Stimulated activated CD4-positive, alpha-beta T cell treated with anti-CD3 and anti-CD28 coated beads, TNF-alpha, amount 100 ng/mL, for 1 hour (primary cell): ENCODE measurements at places on chromosomes 6 and 20.

DNA sequence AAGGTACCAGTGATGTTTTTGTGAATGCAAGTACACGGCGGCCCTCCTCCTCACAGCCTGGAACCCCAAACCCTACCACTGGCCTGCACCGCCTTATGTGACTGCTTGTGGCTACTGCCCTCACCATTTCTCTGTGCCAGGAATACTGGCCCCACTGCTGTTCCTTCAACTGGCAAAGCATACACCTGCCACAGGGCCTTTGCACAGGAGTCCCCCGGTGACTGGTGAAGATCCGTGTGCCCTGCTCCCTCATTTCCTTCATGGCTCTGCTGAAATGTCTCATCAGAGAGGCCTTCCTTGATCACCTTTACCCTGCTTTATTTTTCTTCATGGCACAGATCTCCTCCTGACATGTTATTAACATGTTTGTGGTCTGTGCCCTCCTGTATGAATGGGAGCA, 53.8 kb downstream of the FOXC1 start:
- no peak for DNase-seq

- no peak for DNase-seq
These were observed 575.3 kb downstream of the FRK start for GRCh38 chr6:115485400-115485799.

- DNase-seq = no peak
These were observed 13.6 kb upstream of the RBM24 start for GRCh38 chr6:17267566-17267965.

GRCh38 chr6:168377484-168377855, 57.9 kb upstream of the DACT2 start:
- DNase-seq = no peak

GRCh38 chr20:47464380-47465101, 37.1 kb upstream of the NCOA3 start:
- DNase-seq = no peak

GRCh38 chr6:131758920-131759319, 48.1 kb upstream of the CTAGE9 start:
- no peak for DNase-seq

DNA sequence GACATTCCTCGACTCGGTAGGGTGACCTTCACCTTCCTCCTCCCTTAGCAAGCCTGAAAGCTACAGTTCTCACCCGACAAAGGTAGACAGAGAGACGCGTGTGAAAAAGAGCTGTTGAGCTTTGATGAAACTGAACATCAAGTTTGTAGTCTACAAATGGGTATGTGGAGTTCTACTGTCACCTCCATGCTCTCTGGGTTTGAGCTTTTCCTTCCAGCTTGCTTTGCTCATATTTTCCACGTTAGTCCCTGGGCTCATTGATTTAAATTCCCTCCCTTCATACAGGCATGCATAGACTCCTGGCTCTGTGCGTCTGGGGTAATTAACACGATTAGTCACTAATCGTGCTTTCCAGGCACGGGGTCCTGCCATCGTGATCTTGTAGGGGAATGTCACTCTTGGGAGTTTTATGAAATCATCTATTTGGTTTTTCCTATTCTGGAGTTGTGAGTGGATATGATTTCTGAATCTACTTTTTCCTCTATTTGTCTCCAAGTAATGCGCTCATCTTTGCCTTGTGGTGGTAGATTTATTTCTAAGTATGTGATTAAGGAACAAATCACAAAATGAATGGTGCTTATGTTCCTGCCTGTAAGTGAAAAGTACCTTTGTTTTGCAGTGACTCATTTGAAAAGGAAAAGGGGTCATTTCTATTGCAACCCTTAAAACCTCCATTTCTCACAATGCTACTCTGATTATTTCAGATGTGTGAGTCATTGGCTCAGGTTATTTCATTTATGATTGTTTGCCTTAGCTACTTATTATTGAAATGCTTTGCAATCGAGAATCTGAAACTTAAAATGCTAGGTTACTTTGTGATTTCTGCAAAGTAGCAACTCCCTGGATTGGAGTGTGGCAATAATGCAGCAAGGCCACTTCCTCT, 154.6 kb downstream of the ZDHHC14 start:
- DNase-seq = no peak

DNA sequence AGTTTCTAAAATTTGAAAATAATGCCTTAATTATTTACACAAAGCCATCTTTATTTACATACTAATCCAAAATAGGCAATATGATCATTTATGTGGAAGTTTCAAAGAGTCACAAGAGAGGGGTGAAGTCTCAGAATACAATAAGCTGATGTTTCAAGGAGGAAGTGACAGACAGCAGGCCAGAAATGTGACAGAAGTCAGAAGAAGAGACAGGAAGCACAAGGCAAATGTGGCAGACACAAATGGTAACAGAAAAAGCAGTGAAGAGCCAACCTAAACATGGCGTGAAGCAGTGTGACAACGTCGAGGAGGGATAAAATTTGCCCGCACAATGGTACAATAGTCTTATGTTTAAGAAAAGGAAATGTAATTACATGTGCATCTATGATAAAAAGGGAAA, 59.8 kb downstream of the SHPRH start:
- DNase-seq = no peak

GRCh38 chr20:43938017-43938655, 23.5 kb downstream of the TOX2 start:
- no peak for DNase-seq

DNA sequence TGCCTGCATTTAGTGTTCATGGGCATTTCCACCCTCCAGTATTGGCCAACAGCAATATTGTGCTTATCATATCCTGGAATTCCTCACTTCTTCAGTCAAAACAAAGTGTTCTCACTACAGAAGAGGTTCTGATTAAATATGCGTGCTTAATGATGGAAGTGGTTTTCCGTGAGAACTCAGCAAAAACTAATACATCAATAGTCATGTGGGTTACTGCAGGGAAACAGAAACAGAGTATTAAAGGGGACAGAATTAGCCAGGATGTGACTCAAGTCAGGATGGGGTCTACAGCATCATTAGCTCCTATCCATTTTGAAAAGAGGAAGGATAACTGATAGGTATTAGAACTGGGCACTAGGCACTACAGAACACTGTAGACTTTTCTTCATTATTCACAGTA, 384.6 kb downstream of the CDKAL1 start:
- DNase-seq = no peak

GRCh38 chr20:11850901-11851300, 66.8 kb upstream of the BTBD3 start:
- no peak for DNase-seq

GRCh38 chr6:162857326-162857725, 129.6 kb downstream of the PACRG start:
- DNase-seq = no peak

DNA sequence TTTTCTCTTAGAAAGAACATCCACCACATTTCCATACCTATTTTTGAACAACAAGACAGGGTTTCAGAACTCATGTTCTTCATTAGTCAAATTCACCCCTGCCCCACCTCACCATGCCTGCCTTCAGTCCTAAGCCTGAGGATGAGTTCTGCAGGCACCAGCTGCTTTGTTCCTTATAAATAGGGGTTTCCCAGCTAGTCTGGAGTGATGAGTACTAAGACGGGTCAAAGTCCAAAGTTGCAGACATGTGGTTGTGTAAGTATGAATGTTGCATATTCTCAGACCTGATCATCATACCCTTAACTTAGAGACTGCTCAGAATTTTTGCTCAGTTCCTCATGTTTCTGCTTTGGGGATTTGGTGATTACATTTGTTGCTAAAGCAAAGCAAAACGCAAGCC, 257.7 kb upstream of the CDYL start:
- DNase-seq = no peak

- no peak for DNase-seq
These were observed 339.6 kb upstream of the PRDM1 start for GRCh38 chr6:105746509-105746908.

GRCh38 chr20:40741507-40742106, 52.6 kb upstream of the MAFB start:
- no peak for DNase-seq

DNA sequence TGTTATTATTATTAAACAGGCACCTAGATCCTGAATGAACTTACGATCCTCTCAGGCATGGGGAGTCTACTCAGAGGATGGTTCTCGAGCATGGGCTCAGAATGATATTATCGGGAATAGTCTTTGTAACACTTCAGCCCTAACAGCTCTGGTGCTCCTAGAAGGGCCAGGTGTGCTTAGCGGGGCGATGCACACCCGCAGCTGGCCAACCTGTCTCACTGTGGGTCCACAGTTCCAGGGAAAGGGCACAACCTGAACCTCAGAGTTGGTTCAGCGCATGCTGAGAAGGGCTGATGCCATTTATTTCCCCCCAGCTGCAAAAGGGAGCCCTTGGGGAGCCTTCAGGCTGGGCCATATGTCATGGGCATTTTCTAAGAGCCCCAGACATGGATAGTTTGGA, 26.2 kb downstream of the RRAGD start:
- DNase-seq = no peak

- DNase-seq = no peak
These were observed 65.9 kb downstream of the CRYBG1 start for GRCh38 chr6:106426250-106426970.

GRCh38 chr6:114382406-114382805, 39.6 kb upstream of the HS3ST5 start:
- no peak for DNase-seq

GRCh38 chr20:19875376-19876221, 117.5 kb downstream of the RIN2 start:
- DNase-seq = no peak

DNA sequence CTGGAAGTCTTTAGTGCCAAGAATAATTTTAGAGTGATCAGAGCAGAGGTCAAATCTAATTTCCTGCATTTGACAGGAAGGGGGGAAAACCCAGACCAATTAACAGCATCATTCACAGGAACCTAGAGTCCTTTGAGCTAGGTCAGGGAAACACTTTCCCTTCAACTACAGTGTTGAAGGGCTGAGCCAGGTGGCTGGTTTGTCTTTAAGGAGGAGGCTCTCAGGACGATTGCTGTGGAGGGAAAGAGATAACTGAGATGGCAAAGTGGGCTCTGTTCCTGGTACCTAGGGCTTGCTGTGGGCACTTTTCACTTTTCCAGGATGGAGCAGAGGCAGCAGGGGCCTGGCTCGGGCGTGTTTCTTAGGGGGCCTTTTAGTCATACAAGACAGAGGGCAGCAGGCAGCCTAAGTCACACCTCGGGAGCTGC, 111.9 kb downstream of the SCML4 start:
- DNase-seq = no peak

DNA sequence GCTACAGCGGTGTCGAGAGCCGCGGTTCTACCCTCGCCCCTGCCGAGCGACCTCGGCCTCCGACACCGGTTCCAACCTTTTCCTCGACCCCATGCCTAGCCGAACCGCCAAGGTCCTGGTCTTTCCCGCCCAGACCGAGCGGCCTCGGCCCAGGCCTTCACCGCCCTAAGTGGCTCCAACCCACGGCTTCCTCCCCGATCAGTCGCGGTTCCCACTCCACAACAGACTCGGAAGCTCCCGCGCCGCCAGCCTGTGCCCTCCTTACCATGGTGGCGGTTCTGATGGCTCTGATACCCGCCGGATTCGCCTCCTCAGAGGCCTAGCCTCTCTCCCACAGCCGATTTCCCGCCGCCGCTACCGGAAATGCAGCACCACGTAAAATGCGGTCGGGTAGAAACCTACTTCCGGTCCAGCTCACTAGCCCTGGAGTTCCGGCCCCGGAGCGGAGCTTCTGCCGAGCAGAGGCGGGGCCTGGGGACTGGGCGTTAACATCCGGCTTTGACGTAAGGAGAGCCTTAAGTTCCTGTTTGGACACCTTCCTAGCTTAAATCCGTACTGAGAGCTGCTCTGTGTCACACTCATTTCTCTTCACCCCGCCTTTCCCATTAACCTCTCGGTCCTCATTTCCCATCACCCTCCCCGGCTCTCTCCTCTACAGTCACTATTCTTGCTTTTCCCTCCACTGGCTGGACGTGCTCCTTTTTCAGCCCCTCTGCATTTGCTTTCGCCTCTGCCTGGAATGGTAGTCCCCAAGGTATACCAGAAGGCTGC, at the start of gene SNRPB:
SNRPB (minus strand) TSS at position 367 of the 771 bp plus-strand sequence; CDS start at position 268, 99 bp downstream.
- DNase-seq = peak; percentile 88

GRCh38 chr20:51434580-51435247, 107.8 kb downstream of the NFATC2 start:
- no peak for DNase-seq

DNA sequence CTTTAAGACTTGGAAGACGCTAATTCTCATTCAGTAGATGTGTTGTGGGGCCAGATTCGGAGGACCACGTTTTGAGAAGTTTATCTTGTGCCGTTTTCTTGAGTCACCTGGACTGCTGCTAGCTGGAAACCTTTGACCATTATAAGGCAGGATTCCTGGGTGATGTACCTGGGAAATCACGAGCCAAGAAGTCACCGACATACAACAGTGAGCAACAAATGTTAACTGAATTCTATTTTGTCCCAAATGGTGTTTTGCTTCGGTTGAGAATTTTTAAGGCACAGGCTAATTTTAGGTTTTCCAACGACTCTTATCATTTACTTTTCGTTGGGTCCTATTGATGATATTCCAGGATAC, 93.4 kb upstream of the BTN3A2 start:
- no peak for DNase-seq

DNA sequence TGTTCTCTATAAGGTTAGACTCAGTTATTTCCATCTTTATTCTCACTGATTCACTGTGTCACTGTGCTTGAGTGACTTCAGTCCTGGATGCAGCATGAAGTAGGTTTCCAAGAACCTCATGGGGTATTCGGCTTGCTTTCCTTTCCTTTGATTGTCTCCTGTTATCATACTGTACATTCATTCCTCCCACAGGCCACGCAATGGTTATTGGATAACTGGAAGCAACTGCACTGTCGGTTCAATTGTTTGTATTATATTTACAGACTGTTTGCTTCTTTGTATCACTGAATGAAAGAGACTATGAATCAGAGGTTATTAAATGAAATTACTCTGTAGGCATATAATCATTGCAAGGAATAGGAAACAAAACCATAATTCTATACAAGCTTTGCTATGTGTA, 129.4 kb downstream of the MAP7 start:
- DNase-seq = no peak

DNA sequence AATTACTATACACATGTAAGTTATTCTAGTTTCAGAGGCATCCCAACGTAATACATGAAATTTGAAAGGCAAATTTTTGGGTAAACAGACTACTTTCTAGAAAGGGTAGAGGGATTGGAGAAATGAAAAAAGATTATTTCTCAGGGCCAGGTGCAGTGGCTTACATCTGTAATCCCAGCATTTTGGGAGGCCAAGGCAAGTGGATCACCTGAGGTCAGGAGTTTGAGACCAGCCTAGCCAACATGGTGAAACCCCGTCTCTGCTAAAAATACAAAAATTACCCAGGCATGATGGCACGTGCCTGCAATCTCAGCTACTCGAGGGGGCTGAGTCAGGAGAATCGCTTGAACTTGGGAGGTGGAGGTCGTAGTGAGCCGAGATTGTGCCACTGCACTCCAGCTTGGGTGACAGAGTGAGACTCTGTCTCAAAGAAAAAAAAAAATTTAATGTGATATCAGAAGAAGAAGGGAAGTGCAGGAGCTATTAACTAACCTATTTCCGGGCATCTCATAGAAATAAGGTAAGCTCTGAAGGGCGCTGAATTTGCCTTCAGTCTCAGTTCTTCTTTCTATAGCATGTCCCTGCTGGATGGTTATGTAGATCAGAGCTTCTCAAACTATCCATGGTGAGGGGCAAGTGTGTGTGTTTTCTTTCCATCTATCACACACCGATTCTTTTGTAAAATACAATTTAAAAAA, 100.3 kb upstream of the MTHFD1L start:
- no peak for DNase-seq
